ENCODE measurements at places on chromosomes 2 and 18.

GRCh38 chr2:176677746-176678265 lies 408.6 kb downstream of the MTX2 start:
- no peak for DNase-seq

- no peak for DNase-seq
These were observed 110.4 kb upstream of the RAB27B start for GRCh38 chr18:54717673-54718407.

GRCh38 chr2:233209533-233210171 lies 41.8 kb upstream of the ATG16L1 start:
- no peak for DNase-seq

DNA sequence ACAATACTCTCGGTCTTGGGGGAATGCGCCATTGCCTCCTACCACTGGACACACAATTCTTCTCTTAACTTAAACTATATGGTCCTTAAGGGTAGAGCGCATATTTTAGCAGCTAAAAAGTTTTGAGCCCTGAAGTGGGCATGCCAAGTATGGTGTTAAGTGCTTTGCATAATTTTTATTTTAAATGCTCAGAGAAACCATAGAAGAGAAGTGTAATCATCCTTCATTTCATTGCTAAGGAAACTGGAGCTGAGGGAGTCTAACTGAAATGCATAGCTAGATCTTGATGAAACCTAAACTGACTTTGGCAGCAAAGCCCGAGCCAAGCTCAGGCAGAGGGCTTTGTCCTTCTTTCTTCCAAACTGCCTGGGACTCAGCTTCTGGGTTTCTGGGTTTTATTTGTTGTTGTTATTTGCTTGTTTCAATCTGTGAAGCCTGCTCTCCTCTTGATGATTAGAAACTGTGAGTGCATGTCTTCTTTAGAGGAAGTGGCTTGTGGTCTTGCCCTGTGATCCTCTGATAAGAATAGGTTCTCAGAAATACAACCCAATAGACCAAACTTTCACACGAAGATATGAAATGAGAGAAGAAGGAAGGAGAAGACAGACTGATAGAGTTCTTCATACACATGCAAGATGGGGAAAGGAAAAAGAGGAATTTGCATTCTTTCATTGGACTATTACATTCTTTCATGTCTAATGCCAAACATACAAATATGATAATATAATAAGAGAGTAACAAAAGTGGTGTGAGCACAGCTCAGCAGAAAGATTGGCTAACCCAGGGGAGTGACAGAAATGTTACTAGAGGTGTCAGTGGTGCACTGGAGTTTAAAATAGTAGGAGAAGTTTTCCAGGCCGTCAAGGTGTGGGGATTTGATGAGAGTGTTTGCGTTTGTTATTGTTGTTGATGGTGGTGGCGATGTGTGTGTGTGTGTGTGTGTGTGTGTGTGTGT lies 7.5 kb upstream of the RNF144A start:
- no peak for DNase-seq

DNA sequence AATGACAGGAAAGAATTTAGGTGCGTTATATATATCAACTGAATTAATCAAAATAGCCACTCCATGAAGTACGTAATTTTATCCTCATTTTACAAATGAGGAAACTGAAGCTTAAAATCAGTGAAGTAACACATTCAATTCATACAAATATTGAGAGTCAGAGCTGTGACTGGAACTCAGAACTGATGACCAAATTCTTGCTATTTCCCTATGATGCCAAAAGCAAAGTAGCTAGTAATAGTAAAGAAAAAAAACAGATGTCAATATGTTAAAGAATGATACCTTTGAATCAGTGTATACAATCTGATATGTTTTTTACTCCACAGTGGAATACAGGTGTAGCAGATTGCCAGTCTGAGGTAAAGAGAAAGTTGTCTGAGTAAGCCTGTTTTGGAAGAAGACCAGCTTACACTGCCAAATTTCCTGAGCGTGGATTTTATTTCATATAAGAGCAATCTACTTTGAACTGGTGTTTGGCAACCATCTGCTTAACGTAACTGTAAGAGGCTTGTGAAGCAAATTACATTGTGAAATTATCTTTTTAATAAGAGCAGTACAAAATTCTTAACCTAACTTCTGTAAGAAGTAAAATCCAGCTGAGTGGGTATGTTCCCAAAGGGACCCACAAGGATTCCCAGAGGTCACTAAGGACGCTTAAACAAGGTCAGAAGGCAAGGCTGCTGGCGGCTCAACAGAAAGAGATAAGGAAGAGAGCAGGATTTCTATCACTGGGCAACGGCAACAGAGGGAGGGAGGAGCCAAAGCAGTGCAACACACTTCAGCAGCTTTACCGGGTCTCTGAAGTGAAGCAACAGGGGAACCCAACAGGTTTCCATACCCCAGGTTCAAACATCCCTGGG lies 85.6 kb downstream of the IKZF2 start:
- DNase-seq = no peak

DNA sequence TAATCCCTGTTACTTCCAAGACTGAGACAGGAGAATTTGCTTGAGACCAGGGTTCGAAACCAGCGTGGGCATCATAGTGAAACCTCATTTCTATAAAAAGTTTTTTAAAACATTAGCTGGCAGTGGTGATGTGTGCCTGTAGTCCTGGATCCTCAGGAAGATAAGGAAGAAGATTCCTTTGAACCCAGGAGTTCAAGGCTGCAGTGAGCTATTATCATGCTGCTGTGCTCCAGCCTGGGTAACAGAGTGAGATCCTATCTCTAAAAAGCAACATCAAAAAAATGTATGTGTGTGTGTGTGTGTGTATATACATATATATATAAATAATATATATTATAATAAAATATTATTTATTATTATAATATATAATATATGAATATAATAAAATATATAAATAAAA lies 1417.6 kb upstream of the CDH2 start:
- no peak for DNase-seq

DNA sequence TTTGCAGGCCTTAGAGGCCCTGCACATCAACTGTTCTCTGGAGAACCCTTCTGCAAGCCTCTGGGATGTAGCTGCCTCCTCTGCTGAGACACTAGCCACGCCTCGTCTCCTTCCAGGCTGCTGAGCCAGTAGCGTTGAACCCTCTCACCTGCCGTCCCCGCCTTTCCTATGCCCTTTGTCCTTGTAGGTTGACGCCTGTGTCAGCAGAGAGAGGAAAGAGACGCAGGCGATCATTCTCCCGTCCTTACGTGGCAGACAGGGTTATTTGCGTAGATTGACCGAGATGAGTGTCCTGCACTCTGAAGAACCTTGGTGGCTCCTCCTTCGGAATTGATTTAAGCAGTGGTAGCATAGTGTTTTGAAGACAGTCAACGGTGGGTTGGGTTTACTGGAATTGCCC lies 27.8 kb downstream of the ID2 start:
- DNase-seq = no peak

DNA sequence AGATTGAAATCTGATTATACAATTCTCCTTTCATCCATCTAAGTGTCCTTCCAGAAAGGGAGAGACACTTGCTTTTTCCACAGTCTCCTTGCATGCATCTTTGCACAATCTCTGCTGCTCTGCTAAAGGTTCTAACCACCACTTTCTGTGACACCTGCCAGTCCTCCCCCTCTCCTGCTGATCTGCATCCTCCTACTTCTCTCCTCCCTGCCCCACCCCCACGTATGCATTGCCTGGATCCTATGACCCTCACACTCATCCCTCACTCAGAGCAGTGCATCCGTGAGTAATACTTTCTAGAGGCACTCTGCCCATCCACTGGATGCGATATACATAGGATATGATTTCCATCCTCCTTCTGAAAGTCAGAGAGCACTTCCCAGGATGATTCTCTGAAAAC lies 27.7 kb upstream of the TRAPPC8 start:
- no peak for DNase-seq

DNA sequence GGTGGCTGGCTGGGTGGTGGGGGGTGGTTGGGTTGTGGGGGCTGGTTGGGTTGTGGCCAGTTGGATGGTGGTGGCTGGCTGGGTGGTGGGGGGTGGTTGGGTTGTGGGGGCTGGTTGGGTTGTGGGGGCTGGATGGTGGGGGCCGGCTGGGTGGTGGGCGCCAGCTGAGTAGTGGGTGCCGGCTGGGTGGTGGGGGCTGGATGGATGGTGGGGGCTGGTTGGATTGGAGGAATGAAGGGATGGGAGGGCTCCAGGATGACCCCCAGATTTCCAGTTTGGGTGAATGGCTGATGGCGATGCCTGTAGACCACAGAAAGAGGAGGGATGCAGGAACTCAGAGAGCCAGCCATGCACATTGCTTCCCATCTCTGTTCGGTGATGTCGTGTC lies 26.8 kb upstream of the GPR17 start:
- DNase-seq = no peak

DNA sequence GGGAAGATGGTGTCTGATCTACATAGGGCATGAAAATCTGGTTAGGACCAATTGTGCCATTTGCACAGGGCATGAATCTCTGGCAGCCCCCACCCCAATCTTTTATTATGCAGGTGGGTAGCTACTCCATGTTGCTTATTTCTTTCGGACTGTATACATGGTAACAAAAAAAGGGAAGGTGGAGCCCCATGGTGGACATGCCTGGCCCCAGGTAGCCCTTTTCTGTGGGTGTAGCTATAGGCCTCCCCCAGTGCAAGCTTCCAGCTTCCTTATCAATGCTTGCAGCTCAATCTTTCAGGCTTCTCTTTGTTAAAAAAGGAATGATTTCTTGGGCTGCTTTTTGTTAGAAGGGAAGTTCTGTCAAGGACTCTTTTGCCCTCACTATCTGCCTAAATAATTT lies 14.3 kb upstream of the UXS1 start:
- DNase-seq = no peak

- no peak for DNase-seq
These were observed 431.4 kb upstream of the TNP1 start for GRCh38 chr2:217291259-217291658.

- no peak for DNase-seq
These were observed 213.8 kb upstream of the MGAT5 start for GRCh38 chr2:134039912-134040581.

DNA sequence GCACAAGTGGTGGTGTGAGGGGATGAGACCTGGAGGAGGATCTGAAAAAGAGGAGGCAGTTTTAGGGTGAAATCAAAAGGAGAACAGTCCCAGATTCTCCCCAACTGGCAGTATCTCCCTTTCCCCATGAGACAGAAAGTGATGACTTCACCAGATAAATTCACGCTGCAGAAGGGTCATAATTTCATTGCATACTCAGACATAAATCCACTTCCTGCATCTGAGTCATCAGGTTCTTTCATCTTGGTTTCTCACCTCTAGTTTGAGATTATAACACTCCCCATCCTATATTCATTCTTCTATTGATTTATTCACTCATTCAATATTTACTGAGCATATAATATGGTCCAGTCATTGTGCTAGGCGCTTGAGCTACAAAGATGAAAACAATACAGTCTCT lies 64.7 kb downstream of the CCDC148 start:
- no peak for DNase-seq
